ENCODE measurements at places on chromosomes 5 and 9.

- DNase-seq = no peak
Observed at GRCh38 chr5:92674321-92674720, 906.7 kb downstream of the NR2F1-AS1 start.

DNA sequence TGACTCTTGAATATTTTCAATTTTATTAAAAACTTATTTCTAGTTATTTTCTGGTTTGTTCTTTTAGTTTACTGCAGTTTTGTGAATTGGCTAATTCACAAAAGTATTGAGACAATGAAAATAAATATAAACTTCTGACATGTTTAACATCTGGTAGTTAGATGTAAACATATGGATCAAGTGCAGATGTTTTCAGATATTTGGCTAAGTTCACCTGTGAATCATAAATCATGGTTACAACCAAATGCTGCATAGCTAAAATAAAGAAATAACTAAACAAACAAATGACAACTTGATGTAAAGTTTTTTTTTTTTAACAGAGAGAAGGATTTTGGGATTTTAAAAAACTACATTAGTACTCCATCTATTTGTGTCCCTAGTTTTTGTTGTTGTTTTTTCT lies 484.6 kb downstream of the SLCO4C1 start:
- DNase-seq = no peak

DNA sequence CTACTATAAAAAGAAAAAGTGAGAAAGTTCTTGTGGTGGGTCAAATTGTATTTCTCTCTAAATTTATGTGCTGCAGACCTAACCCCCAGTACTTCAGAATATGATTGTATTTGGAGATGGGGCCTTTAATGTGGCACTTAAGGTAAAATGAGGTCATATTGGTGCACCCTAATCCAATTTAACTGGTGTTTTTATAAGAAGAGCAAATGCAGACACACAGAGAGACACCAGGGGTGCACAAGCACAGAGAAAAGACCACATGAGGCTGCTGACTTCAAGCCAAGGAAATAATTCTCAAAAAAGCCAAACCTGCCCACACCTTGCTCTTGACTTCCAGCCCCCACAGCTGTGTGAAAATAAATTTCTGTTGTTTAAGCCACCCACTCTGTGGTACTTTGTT lies 80.2 kb upstream of the HTR4 start:
- DNase-seq = no peak

GRCh38 chr5:40397091-40397490 lies 282.6 kb upstream of the PTGER4 start:
- DNase-seq = no peak

- DNase-seq = no peak
Observed at GRCh38 chr9:129007035-129007765, 20.9 kb downstream of the SH3GLB2 start.

- no peak for DNase-seq
Observed at GRCh38 chr5:77926337-77926736, 150.2 kb upstream of the TBCA start.

DNA sequence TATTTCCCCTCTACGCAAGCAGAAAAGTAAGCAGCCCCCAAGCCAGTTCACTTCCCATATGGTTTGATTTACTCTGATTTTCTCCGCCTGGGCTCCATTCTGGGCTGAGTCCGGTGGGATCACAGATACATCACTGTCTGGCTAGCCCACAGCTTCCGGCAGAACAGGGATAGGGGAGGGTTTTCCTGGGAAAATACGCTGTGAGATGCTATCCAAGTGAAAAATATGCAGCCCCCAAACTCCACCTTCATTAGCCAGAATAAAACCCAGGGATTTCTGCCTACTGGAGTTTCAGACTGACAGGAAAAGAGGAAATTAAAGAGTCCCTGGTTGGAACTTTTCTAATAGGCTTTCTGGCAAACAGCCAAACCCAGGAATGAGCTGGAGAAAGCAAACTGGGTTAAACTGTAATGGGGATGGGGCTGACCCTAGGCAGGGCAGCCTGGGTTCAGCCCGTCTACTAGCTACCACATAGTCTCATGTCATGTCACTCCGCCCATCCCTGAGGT lies 16.9 kb upstream of the NIPAL4 start:
- DNase-seq = no peak

DNA sequence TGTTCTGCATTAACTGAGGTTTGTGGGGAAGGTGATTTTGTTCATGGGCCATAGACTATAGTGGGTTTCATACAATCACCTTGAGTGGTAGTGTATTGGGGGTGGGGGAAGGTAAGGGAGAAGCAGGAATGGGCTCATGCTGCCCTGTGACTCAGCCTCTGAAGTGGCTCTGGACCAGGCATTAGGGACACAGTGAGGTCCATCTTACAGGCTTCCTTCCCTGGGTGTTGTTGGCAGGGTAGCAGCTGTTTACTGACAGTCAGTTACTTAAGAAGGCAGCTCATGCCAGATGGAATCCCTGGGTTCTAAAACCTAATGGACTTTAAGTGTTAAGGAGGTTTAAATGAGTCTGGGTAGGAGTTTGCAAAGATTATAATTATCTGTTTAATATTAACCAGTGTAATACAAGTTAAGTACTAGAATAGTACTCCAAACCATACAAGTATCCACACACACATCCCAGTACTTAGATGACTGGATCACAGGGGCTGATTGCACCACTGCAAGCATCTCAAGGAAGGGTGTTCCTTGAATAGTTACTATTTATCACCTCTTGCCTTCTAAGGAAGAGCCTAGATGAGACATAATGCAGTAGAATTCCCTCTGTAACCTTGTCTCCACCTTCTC lies 59.3 kb downstream of the CAST start:
- no peak for DNase-seq

DNA sequence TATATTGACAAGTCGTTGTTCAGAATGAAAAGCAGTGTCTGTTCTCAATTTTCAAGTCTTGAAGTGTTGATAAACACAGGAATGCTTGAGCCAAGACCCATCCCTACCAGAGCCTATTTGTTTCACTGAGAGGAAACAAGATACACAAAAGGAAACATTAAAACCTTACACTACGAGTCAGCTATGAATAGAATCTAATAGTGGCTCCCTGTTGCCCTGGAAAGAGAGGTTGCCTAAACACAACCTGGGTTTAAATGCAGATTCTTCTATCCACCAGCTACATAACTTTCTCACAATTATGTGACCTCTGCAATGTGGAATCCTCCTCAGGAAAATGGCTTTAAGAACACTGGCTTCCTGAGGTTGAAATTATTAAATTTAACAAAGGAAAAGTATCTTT lies 29.1 kb upstream of the BNC2 start:
- no peak for DNase-seq

- DNase-seq = no peak
Observed at GRCh38 chr5:68644971-68645370, 429.4 kb downstream of the PIK3R1 start.

- no peak for DNase-seq
Observed at GRCh38 chr5:138716456-138716924, 36.7 kb upstream of the CTNNA1 start.

DNA sequence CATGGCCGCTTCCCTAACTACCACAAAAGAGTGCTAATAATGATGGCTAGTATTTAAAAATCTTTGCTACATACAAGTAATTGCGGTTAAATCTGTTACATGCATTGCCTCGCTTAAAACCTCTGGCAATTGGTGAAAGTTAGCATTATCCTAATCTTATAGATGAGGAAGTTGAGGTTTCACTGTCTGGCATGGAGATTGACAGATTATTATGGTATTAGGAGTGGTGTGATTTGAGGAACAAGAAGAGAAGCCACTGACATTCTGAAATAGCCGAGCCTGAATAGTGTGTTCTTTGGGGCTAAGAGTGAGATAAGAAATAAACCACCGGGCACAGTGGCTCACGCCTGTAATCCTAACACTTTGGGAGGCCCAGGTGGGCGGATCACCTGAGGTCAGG lies 45.3 kb upstream of the DPYSL3 start:
- DNase-seq = no peak

DNA sequence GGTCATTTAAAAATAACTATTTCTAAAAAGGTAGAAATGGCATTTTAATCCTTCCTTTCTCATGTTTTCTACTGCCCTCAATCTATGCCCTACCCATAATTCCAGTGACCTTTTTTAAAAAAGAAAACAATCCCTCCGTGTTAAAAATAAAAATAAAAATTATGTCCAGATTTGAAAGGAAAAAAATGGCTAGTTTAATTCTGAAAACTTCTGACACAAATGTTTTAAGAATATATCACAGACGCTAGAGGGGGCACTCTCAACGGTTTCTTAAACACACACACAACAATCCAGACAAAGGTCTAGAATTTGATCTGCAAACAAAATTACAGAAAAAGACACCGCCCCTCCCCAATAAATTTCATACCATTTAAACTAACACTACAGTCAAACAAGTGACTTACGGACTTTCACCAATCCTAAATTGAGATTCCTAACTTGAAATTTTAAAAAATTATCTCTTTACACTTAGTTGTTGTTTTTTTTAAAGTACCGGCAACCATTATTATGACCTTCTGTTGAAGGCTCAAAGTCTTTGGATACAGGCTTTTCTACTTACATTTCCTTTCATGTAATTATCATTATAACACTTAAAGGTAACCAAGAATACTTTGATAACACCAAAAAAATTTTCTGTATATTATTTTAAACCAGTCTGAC lies 38.2 kb downstream of the CLINT1 start:
- no peak for DNase-seq

GRCh38 chr9:113462781-113463286 lies 693 bp upstream of the RGS3 start:
- DNase-seq = no peak

DNA sequence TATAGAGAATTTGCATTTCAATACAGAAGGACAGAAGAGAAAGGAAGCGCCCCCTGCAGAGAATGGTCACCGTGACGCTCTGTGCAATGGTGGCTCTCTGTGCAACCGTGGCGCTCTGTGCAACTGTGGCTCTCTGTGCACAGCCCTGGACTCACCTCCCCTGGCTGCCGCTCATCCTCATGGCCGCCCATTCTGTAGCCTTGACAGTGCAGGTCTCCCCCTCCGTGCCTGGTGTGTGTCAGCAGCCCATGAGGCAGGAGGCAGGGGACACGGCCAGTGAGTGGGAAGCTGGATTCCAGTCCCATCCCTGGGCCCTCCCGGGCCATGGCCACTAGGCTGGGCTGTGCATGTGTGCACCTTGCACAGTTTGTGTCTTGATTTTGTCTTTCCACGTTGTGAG lies 12.0 kb downstream of the EXOC3 start:
- no peak for DNase-seq

DNA sequence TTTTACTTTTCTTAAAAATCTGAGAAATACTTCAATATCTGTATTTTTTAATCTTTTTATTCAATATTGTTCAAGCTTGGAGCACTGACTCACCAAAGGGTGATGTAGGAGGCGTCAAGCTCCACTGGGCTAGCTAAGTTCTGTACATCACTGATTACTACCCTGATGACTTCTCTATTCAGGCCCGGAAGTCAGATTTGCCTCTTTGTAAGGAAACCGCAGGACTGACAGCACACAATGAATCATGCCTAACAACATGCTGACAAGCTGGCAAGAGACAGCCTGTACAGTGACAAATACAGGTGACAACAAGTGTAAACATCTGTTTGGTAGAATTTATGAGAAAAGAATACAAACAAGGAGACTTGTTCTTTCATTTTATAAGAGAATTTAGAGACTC lies 627.9 kb upstream of the RORB start:
- no peak for DNase-seq

- no peak for DNase-seq
Observed at GRCh38 chr9:80326105-80326504, 754.3 kb downstream of the TLE4 start.

DNA sequence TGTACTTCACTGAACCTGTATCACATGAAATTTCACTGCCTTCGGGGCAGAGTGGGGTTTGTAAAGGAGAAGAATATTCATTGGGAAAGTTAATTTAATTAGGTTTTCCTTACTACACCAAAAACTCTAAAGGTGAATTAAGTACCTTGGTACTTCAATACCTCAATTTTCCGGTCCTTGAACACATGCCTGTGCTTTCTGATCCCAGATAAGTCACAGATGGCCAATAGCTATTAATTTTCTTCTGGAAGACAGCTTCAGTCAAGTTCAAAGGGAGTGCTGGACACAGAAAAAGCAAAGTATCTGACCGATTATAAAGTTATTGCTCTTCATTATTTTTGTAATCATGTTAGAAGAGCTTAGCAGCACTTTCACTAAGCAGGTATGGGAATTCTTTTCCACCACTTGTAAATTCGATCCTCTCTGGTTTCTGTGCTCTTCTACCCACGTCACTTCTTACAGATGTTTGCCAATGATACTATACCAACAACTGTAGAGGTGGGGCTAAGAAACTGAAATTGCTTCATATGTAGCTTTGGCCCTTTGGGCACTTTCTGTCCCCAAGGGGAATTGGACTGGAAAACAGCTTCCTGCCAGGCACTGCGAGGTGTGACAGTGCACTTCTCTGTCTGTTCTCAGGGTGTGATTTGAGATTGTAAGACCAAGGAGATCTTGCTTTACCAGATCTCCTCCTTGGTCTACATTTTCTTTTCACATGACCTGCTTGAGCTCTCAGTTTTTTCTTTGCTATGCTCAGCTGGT lies 164.0 kb downstream of the CCDC192 start:
- no peak for DNase-seq

- DNase-seq = no peak
Observed at GRCh38 chr5:172897481-172898217, 61.6 kb upstream of the RPL26L1 start.

DNA sequence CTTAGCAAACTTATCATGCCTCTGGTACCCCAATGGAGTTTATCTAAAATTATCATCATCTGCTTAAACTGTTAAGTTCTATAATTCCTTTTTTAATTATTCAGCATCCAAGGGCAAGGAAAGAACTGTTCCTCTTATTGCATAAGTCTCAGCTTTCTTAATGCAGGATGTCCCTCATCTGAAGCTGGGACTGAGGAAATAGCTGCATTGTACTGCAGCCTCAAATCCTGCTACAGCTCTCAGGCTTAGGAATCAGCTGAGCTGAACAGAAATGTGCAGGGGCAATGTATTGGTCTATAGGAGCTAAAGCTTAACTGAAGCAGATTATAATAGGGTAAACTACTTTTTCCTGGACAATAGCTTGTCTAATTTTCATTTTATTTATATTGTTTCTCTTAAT lies 48.0 kb downstream of the HAPLN1 start:
- DNase-seq = no peak

GRCh38 chr5:115977988-115978387 lies 15.7 kb downstream of the LVRN start:
- DNase-seq = no peak

DNA sequence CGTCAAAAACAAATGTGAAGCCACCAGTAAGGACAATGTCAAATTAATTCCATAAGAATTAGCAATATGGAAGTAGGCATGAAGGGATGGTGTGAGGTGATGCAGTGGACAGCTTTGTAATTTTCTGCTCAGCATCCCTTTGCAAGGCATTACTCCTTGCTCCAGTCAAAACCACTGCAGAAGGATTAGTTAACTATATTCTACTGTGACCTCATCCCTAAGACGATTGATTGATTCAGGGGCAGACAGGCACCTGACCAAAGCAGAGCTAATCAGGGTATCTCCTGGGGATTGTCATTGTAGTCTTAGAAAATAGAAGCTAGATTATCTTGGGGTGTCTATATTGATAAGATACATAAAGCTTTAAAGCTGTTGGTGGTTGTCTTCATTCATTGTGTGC lies 98.7 kb downstream of the NMUR2 start:
- DNase-seq = no peak

All from pancreas (tissue), 10 donors.